Panc1 (cell line): ENCODE measurements at places on chromosomes 3 and 15. TPM values are rescaled to one million over a fixed set of nuclear protein-coding genes. Genes with fewer than 3 reads are reported as not detected.

SEMA3F gene
- total RNA-seq: 69.6 TPM

ZNF660 gene
- total RNA-seq: not detected

WDR49 gene
- total RNA-seq: 0.23 TPM

TLR9 gene
- not detected for total RNA-seq

GASK1A gene
- not detected for total RNA-seq

FANCD2OS gene
- not detected for total RNA-seq
